Central memory CD8-positive, alpha-beta T cell (primary cell): ENCODE measurements at places on chromosomes 4 and X.

DNA sequence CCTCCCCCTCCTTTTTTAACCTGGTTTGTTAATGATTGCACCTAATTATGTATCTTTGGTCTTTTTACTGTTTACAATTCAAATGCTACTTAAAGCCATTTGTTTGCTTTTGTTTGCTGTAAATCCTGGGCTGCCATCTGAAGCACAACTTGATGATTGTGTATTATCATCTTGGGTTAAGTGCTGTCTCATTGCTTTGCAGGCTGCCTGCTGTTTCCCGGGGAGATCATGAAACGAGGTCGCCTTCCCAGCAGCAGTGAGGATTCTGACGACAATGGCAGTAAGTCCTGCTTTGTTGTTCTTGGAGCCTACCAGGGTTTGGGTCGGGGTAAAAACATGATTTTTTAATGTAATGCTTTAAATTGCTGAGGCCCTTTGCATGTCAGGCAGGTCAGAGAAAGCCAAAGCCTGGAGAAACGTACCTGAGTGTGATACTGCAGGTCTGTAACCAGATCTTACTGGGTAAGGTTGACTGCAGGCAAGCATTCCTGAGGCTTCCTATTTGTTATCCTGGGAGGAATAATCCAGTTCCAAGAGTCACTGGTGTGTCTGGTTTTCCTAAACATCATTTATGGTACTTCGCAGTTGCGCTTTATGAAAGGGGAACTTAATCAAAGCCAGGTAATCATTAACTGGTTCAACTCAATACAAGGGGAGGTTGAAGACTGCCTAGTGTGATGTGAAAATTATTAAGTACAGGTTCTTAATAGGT lies 22.2 kb downstream of the JADE1 start:
- no peak for DNase-seq

GRCh38 chr4:80133240-80133783 lies 60.3 kb upstream of the ANTXR2 start:
- no peak for DNase-seq

DNA sequence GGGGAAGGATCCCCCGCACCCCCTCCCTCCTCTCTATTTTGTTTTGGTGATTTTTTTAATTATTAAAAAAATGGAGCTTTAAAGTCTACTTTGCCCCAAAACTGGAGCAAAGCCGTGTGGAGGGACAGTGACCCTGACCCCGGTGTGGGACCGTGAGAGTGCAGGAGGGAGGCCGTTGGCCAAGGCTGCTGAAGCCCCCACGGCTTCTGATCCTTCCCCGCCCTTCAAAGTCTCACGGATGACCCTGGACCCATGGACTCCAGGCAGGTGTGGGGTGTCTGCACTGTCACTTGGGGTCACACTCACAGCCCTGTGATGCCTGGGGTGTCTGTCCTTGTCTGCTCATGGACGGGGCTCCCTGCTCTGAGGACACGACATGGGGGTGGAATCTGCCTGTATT lies 133.3 kb downstream of the CPZ start:
- no peak for DNase-seq

DNA sequence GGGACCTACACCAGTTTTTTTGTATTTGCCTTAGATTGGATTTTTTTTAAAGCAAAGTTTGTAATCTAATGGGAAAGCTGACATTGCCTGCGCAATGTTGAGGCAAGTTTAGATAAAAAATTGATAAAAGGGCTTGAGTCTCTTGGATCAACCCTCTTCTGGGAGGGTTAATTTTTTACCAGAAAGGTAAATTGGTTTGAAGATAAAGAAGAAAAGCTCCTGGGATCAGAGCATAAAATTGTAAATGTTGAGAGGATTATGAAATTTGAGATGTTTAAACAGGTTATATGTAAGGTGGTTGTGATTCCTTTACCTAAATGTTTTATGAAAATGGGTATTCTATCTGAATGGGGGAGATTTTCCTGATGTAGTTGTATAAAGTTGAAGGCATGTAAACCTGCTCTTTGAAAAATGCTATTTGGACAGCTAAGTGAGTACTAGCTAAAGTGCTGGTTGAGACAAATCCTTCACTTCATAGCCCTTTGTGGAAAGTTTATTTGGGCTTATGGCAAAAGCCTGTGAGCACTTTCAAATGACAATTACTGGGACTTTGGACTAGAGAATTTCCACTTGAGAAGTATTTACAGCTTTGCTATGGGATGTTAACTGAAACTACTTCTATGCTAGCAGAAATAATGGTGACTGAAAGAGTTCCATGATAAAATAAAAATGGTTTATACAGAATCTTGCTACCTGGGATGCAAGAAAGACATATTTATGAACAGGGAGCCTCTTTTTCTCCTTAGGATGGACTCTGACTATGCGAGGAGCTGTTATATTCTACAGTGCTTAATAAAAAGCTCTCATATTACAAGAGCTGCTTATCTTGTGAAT lies 56.2 kb downstream of the UGT2B10 start:
- no peak for DNase-seq

- no peak for DNase-seq
Measured at GRCh38 chr4:153735906-153736461, 23.8 kb downstream of the RNF175 start.

DNA sequence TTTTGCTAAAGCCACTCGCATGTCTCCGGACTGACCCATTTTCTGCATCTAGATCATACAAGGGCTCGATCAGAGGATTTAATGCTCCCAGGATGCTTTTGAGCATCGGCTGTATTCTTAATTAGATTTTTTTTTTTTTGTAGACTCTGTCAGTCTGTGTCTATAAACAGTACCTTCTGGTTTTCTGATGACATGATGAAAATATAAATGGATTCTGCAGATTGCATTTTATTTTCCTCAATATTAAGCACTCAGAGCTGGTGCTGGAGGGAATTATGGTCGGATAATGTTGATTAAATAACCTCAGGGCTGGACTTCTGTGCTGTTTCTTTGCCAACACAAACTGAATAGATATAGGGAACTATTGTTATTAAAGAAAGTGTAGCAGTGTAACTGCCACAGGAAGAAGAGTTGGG lies 57.1 kb upstream of the LIMCH1 start:
- no peak for DNase-seq

GRCh38 chrX:23515028-23515427 lies 152.3 kb upstream of the PRDX4 start:
- DNase-seq = no peak

- no peak for DNase-seq
Measured at GRCh38 chr4:96519291-96519690, 679.4 kb downstream of the PDHA2 start.
